ENCODE measurements at places on chromosomes 2 and 18.

- no peak for DNase-seq
Measured at GRCh38 chr2:69491864-69492263, 54.6 kb upstream of the NFU1 start.

- DNase-seq, result no peak
Measured at GRCh38 chr18:31269566-31269965, 48.4 kb upstream of the DSG1 start.

- DNase-seq, result no peak
Measured at GRCh38 chr2:165877565-165878550, 75.7 kb downstream of the TTC21B start.

DNA sequence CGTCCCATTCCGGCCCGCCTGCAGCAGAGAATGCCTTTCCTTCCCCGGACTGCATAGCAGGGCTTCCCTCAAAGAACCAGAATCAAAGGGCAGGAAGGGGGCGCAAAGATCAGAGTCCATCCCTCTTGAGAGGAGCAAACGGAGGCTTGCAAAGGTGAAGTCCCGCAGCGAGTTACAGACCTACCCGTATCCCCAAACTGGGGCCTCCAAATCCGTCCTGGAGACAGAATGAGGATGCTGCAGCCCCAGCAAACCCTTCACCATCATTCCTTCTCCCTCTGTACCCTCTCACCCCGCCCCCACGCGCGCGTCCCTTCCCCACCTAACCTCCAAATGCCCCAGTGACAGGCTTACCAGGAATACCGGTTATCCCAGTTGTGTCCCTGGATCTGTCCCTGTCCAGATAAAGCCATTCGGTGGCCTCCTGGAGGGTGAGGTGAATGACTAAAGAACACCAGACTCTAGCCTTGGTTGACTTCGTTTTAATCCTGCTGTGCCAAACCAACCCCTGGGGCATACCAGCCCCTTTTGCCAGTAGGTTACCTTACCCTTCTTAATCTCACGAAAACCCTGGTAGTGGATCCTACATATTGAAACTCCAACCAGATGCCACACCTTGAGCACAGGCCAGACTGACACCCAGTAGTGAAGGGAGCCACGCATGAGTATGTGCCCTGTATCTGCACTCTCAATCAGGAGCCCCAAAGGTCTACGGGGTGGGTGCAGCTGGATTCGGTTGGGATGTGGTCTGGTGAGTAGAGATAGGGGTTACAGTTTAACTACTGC is 961 bp upstream of the SLC40A1 start:
- DNase-seq, result no peak

GRCh38 chr18:76174451-76174850 is 320.6 kb downstream of the ZNF516 start:
- no peak for DNase-seq
